ENCODE measurements at places on chromosomes 2 and 18.

- DNase-seq, result no peak
Observed at GRCh38 chr2:134917360-134917865, 1.2 kb upstream of the CCNT2 start.

- peak; percentile 23 for DNase-seq
Observed at GRCh38 chr2:39730685-39731302, 48.3 kb downstream of the THUMPD2 start.

GRCh38 chr2:74578408-74578807, 23.9 kb downstream of the DOK1 start:
- no peak for DNase-seq

DNA sequence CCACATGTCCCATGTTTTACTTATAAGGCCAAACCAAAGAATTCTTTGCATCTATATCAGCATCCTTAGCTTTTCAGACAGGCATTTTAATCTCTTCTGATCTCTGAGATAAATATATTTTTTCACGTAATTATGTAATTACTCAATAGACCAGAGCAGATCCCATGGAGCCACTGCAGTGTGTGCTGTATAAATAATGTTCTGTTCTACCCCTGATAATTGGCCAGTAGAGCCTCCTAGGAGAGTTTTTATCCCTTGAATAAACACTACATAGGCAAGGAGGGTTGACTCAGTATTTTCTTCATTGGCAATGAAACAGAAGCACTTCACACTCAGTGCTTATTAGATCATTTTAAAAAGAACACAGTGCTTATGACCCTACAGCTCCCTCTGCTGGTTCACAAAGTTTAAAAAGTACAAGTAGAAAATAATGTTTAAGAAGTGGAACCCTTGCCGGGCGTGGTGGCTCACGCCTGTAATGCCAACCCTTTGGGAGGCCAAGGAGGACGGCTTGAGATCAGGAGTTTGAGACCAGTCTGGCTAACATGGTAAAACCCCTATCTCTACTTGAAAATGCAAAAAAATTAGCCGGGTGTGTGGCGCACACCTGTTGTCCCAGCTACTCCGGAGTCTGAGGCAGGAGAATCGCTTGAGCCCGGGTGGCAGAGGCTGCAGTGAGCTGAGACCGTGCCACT, 91.9 kb downstream of the PPP1R1C start:
- DNase-seq, result peak; percentile 24

DNA sequence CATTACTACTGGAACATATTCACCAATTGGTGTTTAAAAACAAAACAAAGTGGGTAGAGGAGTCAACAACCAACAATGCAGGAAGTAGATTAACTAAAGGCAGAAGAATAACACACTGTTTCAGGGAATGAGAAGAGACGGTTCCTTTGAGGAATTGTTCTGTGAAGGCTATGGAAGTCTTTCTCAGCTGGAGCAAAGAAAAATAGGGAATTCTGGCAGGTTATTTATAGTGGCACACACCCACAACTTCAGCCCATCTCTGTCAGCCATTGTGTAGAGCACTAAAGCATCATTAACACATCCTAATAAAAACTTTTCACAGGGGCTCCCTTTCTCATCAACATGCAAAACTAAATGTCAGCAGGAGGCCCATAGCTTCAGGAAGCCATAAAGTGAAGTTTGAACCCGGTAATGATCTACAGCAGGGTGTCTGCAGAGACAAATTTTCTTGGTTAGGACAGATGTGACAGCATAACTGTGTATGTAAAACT, 113.6 kb downstream of the CDH2 start:
- no peak for DNase-seq

DNA sequence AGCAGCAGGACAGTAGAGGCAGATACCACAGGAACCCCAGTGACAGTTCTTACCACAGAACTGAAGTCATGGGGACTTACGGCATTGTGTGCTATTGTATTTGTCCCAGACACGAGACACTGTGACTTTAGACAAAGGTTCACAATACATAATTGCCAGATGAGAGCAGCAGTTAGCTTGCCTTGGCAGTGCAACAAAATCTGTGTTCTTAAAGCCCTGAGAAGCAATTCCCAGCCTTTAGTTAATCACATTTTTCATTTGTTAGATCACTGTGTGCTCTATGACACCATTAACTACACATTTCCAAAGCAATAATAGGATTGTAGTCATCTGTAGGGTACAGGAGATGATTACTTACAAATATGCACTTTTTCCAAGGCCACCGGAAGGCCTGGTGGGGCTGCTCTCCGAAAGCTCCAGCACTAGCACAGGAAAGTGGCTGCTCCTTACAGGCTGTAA, 97.5 kb upstream of the LDLRAD4 start:
- no peak for DNase-seq

DNA sequence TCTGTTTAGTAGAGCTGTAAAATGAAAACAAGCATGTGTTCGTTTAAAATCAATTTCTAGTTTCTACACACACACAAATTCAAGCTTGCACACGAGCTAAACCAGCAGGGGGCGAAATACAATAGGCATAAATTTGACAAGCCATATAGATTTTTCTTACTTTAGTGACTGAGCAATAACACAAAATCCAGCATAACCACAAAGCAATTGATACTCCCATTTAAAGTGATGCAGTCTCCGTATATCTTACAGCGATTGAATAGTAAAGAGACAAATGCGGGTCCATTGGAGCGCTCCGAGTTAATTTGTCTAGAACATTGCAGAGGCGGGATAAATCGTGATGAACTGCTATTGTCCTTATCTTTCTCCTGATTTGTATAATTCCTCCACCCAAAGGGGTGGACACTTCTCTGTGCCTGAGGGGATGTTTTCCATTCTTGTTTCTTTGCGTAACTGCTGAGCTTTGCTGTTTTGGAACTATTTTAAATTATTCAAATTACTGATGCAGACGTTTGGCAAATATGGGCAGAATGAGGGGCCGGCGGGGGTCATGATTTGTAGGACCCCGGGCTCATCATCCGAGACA, 1.2 kb upstream of the AFTPH start:
- peak; percentile 87 for DNase-seq

DNA sequence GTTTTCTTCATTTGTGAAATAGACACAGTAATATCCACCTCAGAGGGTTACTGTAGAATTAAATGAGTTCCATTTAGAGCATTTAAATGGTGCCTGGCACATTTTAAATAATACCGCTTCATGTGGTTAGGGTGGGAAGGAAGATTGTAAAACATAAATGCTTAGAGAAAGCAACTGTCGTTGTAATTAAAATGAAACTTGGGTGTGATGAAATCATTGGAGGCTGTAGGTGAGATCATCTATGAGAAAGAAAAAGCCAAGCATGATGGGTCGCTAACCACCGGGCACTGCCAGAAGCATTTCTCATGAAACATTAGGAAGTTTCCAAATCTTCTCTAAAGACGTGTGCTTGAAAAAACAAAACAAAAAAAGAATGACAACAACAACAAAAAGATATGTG, 8.2 kb upstream of the SLC39A10 start:
- DNase-seq, result peak; percentile 41

GRCh38 chr18:75127143-75128021, 81.6 kb downstream of the PTGR3 start:
- DNase-seq, result no peak

- DNase-seq, result peak; percentile 64
Observed at GRCh38 chr2:38713338-38713737, 37.8 kb downstream of the SRSF7 start.

GRCh38 chr2:205704127-205704741, 21.9 kb downstream of the NRP2 start:
- DNase-seq, result no peak

DNA sequence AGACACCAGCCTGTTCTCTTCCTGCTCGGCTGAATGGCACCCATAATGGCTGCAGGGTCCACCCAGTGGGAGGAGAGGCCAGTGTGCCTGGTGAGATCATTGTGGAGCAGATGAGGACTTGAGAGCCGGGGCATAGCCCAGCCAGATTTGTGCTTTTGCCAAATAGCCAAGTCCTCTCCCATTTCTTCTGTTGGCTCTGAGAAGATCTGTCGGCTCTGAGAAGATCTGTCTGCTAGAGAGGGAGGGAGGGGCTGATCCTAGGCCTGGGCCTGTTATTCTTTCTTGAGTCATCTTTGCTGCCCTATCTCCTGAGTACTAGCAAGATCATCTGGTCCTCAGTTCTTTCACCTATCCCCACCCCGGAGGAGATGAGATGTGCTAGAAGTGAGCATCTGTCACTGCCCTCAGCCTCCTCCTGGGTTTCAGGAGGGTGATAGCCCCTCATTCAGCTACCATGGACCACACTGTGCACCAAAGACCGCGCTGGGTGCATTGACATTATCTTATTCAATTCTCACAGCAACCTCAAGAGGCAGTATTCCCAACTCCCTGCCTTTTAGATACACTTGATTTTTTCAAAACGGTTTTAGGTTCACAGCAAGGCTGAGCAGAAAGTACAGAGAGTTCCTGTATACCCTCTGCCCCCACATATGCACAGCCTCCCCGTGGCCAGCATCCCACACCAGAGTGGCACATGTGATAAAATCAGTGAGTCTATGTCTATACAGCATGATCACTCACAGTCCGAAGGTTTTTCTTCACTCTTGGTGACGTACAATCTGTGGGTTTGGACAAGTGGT, 98.6 kb downstream of the CAPN13 start:
- no peak for DNase-seq

DNA sequence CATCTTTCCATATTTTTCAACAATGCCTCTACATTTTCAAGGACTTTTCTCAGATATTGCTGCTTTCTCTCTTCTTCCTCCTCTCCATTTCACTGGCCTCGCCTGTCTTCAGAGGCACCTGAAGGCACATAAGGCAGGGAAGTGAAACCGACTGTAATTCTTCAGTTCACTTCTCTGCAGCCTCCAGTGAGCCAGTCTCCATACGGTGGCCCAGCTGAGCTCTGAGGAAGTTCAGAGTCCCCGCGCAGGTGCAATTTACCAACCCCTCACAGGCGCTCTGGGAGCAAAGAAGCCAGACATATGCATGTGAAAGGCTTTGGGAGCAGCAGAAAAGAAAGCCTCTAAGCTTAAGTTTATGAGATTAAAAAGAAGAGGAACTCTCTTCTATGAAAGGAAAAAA, 12.4 kb downstream of the KLHL14 start:
- no peak for DNase-seq

- no peak for DNase-seq
Observed at GRCh38 chr18:77223221-77223639, 26.4 kb upstream of the GALR1 start.

- DNase-seq, result no peak
Observed at GRCh38 chr2:10332402-10333246, 29.9 kb downstream of the HPCAL1 start.

GRCh38 chr2:40653829-40654228, 201.9 kb upstream of the SLC8A1 start:
- DNase-seq, result no peak

- no peak for DNase-seq
Observed at GRCh38 chr18:26327062-26327461, 100.8 kb downstream of the TAF4B start.

GRCh38 chr2:152534460-152535135, 182.7 kb downstream of the PRPF40A start:
- no peak for DNase-seq

- no peak for DNase-seq
Observed at GRCh38 chr2:241795021-241795999, 13.7 kb upstream of the NEU4 start.

- no peak for DNase-seq
Observed at GRCh38 chr18:66495844-66496243, 108.0 kb downstream of the CDH19 start.

- no peak for DNase-seq
Observed at GRCh38 chr2:167142554-167142953, 254.3 kb downstream of the XIRP2 start.
